ENCODE measurements at places on chromosomes 6 and 20. TPM values are rescaled to one million over a fixed set of nuclear protein-coding genes. Genes with fewer than 3 reads are reported as not detected.

GRCh38 chr6:16396497-16397319, 158.3 kb downstream of the GMPR start:
- DNase-seq = no peak

GRCh38 chr6:16181439-16182297, 52.8 kb downstream of the MYLIP start:
- DNase-seq = no peak

GRCh38 chr6:73085443-73085871, 139.8 kb downstream of the KHDC1L start:
- DNase-seq = no peak

- no peak for DNase-seq
Measured at GRCh38 chr20:48332555-48332954, 495.2 kb downstream of the PREX1 start.

GRCh38 chr6:13851330-13851729, 37.0 kb upstream of the MCUR1 start:
- no peak for DNase-seq

The EYS gene
- total RNA-seq = not detected

The ROS1 gene
- not detected for total RNA-seq

Data from pulmonary artery endothelial cell (primary cell).